ENCODE measurements at places on chromosomes 4 and X. TPM values are rescaled to one million over a fixed set of nuclear protein-coding genes. Genes with fewer than 3 reads are reported as not detected.
A peak's percentile ranks its signal among the peaks of the same experiment; 100 is the strongest.

DNA sequence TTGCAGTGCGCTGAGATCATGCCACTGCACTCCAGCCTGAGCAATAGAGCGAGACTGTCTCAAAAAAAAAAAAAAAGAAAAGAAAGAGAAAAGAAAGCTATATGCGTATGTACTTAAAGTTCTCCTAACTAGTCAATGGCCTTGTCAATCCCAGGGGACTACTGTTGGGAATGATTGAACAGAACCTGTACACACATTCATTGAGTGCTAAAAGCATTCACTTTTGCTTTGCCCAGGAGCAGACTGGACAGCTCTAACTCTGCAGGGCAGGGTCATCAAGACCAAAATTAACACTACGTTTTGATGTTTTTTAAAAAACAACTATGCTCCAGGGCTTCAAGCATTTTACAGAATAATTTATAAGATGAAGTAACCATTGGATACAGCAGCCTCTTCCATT is 106.2 kb downstream of the FNIP2 start:
- H3K27ac ChIP-seq, result no peak overlapping the region
- peaks cover 2% of the 10 kb centered on the region for H3K4me1 ChIP-seq
- H3K4me3 ChIP-seq, result no peak overlapping the region
- H3K27me3 ChIP-seq, result no peaks in the 10 kb centered on the region
- DNase-seq, result no peak
- H3K36me3 ChIP-seq, result peaks cover 18% of the 10 kb centered on the region

DNA sequence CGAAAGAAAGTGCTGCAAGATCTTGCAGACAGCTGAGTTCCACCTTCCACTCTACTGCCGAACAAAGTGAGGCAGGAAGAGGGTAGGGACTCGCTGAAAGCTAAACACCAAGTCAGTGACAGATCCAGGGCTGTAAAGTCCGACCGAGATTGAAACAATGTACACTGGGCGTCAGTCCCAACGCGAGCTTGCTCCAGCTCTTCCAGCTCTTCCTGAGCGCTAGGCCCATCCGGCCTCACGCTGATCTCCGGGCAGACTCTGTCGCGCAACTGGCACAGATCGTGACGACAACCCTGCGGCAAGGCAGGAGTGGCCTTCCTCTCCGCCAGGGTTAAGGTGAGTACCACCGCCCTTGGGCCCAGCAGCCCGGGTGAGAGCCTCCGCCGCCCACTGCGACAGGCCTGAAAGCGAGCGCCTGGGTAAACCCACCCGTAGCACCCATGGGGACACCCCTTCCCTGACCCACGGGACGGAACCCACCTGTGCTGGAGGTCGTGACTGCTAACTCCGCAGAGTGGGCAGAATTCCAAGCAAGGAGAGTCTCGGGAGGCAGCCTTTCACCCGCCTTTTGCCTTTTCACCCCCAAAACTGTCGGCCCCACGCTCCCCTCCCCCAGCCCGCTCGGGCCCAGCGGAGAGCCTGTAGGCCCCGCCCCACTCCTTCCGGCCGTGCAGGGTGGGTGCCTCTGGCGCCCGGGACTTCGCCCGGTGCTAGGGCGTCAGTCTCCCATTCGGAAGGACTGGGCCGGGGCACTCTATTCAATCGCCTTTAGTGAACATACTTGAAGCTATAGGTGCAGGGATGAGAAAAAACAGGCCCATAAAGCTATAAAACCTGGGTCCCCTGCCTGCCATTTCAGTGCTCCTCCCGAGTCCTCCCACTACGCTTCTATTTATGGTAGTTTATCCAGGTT is at the start of gene TMLHE:
Gene TMLHE, minus strand, starts transcription at position 641 of the 913 bp plus-strand sequence. CDS start 67,676 bp downstream, outside the sequence.
- H3K36me3 ChIP-seq, result no peaks in the 10 kb centered on the region
- no peaks in the 10 kb centered on the region for H3K4me1 ChIP-seq
- peak within 1 kb of the TSS; percentile 90 for H3K4me3 ChIP-seq
- no peaks in the 10 kb centered on the region for H3K27me3 ChIP-seq
- H3K27ac ChIP-seq, result peak within 1 kb of the TSS; percentile 96

DNA sequence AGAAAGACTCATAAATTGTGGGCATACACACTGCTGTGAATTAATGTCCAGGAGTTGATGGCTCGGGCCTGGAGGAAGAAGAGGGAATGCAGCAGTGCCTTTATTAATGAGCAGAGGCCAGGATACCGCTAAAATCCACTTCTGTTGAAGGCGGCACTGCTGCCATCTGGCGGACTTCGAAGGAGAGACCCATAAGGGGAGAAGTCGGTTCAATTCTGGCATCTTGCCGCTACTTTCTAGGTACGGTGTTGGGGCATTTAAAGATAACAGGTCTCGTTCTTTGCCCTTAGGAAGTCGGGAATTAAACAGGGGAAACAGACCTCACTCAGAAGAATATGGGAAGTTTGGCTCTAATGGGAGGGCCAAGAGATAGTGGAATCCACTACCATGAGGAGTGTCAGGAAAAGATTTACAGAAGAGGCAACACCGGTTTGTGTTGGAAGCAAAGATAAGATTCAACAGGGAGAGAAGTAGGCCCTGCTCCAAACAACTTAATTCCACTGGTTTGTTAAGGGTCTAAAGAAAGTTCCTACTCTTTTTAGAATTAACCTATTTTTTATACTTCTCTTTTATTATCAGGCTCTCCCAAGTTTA is 133.6 kb upstream of the GIMD1 start:
- DNase-seq, result peak; percentile 82
- no peaks in the 10 kb centered on the region for H3K27me3 ChIP-seq
- H3K4me1 ChIP-seq, result no peaks in the 10 kb centered on the region
- H3K36me3 ChIP-seq, result no peaks in the 10 kb centered on the region

The PLP1 gene
- 2.4 TPM for total RNA-seq

The FGFBP2 gene
- 0.72 TPM for total RNA-seq

The RTL9 gene
- not detected for total RNA-seq

The HTR2C gene
- not detected for total RNA-seq

The MAGEB1 gene
- not detected for total RNA-seq

The HS3ST1 gene
- total RNA-seq, result 39.0 TPM

All from kidney (tissue), 22 donors.